IPS-NIHi11 (cell line): ENCODE measurements at places on chromosomes 11 and 22.

DNA sequence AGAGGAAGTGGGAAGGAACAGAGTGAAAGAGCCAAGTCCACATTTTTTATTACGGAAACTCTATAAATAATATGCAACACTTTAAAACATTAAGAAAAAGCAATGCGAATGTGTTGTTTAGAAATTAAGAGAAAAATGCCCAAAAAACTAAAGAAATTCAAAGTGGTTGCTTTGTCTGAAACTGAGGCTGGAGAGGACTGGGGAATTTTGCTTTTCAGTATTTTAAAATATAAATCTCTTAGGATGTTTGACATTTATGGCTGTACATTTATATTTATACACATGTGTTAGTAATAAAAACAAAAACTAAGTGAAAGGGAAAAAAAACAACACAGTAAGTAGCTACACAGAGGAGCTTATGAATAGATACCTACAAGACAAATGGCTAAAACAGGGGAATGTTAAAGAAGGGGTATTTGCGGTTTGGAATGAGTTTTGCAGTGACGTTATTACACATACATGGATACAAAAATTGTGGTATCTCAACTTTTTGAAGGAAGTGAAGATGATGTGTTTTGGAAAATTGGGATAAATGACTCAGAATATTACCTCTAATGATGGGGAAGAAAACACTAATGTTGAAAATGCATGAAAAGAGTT is 97.0 kb upstream of the DRD2 start:
- no peak for DNase-seq

DNA sequence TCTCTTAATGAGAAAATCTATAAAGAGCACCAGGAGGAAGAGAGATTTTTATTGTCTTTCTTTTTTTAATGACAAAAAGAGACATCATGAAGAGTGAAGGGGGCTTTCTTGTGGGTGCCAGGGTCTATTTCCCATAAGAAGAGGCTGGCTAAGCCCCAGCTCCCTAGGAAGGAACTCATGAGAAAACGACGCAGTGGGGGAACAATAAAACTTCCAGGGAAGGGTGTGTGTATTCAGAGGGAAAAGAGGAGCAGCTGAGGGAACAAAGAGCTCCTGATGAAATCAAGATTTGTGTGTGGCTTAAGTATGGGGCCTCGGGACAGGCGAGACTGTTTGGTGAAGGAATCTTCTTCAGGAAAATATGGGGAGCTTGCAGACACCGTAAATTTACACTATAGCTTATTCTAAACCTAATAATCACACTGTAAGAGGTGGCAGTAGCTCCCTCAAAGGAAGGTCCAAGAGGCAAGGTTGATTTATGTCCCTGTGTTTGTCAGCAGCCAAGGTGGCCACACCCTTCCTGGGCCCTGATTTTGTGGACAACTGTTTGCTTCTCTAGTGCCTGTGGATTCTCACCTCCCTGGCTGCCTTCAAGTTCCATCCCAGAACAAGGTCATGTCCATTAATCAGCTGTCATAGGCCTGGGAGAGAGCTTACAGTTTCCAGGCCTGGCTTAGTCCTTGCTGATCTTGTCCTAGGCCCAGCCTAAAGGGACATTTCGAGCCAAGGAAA is 615.7 kb downstream of the INSC start:
- no peak for DNase-seq

DNA sequence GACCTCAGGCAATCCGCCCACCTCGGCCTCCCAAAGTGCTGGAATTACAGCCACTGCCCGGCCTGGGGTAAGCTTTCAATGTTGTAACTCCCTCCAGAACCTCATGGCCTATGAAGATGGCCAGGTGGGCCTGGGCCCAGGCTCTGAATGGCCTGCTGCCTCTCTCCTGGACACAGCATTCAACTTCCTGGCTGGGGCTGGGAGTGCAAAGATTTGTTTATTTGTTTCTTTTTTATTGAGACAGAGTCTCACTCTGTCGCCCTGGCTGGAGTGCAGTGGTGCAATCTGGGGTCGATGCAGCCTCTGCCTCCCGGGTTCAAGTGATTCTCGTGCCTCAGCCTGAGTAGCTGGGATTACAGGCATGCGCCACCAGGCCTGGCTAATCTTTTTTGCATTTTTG is 513 bp upstream of the TSGA10IP start:
- no peak for DNase-seq

- peak; percentile 81 for DNase-seq
Measured at GRCh38 chr11:109946322-109946846, 146.8 kb upstream of the ZC3H12C start.

GRCh38 chr22:42069801-42070516 is 653 bp downstream of the NAGA start:
- DNase-seq: no peak

DNA sequence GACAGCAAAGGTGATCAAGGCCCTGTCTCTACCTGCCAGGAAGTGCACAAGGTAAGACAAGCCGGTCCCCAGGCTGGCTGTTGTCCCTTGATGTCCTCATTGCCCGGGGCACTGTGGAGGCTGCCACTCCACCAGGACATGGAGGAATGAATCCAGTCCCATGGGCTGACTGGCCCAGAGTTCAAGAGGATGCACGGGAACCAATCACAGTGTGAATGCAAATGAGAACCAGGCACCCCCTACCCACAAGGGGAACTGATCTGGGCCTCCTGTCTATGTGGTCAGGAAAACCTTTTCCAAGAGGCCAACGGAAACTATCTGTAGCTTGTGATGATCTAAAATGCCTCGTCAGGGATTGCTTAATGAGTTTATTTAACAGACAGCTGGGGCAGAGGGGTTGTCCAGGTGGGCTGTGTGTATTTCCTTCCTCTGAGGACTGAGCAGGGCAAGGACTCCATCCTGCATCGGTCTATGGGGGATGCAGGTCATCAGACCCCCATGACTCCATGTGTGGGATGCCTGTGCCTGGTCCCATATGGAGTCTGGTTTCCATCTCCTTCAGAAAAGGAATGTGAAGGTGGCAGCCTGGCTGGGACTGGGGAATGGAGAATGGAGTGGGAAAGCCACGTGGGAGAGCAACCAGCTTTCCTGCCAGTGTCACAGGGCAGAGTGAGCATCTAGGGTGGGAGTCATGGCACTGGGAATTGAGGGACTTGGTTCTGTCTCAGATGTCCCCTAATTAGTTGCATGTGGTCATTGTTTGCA is 60.5 kb downstream of the CD82 start:
- DNase-seq: no peak

- no peak for DNase-seq
Measured at GRCh38 chr11:74312326-74312725, 886 bp upstream of the P4HA3 start.
